PC-9 (cell line): ENCODE measurements at places on chromosomes 2 and 18. TPM values are rescaled to one million over a fixed set of nuclear protein-coding genes. Genes with fewer than 3 reads are reported as not detected.

DNA sequence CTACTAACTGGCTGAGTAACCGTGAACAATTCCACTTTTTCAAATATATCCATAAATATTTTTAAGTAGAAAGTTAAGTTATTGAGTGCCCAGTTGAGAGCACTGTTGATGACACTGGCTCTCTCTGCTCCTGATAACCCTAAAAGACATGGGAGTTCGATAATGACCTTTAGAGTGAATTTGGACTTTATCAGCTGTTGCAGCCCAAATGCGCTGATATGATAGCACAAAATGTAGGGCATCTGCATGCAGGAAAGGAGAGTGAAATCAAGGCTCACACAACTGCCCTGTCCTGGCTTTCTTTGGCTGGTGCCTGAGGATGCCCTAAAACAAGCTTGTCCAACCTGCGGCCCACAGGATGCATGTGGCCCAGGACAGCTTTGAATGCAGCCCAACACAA lies 60.0 kb upstream of the ALK start:
- DNase-seq: no peak
- no peaks in the 10 kb centered on the region for H3K36me3 ChIP-seq
- no peaks in the 10 kb centered on the region for H3K4me1 ChIP-seq
- H3K27me3 ChIP-seq: peaks cover 37% of the 10 kb centered on the region

- H3K27ac ChIP-seq: peak overlapping the region; percentile 79
- no peaks in the 10 kb centered on the region for H3K36me3 ChIP-seq
- peaks cover 25% of the 10 kb centered on the region for H3K4me1 ChIP-seq
- H3K27me3 ChIP-seq: no peaks in the 10 kb centered on the region
- no peak for DNase-seq
These were observed 11.3 kb upstream of the MLPH start for GRCh38 chr2:237475704-237476141.

DNA sequence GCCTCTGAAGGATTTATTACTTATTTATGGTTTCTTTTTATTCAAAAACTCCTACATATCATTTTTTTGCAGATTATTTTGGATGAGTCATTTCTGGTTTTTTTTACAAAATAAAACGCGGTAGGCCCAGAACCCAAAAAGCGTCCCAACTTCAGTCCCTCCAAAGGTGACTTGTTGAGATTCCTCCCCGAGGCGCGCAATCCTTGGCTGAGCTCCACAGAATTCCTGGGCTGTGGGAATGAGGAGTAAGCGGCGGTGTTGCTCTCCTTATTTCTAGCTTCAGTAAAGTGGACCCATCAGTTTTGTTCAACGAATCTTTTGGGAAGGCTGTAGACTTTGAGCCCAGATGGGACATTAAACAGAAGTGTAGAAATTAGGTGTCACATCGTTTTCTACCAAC lies 67.0 kb upstream of the RMP24 start:
- no peak overlapping the region for H3K27ac ChIP-seq
- no peaks in the 10 kb centered on the region for H3K36me3 ChIP-seq
- H3K27me3 ChIP-seq: no peaks in the 10 kb centered on the region

DNA sequence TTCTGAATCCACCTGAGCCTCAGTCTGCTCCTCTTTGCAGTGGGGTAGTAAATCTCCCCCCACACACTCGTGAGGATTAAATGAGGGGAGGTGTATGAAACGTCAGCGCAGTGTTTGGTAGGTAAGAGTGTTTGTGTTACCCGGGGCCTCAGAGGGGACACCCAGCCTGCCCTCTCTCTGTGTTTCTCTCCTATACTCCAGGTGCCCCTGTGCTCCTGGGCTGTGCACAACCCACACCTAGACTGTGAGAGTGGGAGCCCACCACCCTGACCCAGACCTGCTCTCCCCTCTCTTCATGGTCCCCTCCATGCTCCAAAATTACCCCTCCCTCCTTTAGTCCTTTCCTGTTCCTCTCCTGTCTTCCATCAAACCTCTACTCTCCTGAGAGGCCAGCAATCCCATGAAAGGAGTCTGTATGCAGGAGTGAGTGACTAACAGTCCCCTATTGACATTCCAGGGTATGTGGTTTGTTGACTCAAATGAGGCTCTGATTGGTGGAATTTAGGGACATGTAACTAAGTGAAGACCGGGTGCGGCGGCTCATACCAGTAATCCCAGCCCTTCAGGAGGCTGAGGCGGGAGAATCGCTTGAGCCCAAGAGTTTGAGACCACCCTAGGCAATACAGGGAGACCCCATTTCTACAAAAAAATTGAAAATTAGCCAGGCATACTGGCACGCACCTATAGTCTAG lies 10.4 kb downstream of the CIB4 start:
- H3K4me3 ChIP-seq: no peak overlapping the region
- H3K27me3 ChIP-seq: no peaks in the 10 kb centered on the region

GRCh38 chr2:2663401-2664036 lies 332.4 kb upstream of the MYT1L start:
- no peak overlapping the region for H3K4me3 ChIP-seq
- no peak overlapping the region for H3K27ac ChIP-seq
- no peaks in the 10 kb centered on the region for H3K36me3 ChIP-seq
- H3K4me1 ChIP-seq: no peaks in the 10 kb centered on the region
- peaks cover 84% of the 10 kb centered on the region for H3K27me3 ChIP-seq

DNA sequence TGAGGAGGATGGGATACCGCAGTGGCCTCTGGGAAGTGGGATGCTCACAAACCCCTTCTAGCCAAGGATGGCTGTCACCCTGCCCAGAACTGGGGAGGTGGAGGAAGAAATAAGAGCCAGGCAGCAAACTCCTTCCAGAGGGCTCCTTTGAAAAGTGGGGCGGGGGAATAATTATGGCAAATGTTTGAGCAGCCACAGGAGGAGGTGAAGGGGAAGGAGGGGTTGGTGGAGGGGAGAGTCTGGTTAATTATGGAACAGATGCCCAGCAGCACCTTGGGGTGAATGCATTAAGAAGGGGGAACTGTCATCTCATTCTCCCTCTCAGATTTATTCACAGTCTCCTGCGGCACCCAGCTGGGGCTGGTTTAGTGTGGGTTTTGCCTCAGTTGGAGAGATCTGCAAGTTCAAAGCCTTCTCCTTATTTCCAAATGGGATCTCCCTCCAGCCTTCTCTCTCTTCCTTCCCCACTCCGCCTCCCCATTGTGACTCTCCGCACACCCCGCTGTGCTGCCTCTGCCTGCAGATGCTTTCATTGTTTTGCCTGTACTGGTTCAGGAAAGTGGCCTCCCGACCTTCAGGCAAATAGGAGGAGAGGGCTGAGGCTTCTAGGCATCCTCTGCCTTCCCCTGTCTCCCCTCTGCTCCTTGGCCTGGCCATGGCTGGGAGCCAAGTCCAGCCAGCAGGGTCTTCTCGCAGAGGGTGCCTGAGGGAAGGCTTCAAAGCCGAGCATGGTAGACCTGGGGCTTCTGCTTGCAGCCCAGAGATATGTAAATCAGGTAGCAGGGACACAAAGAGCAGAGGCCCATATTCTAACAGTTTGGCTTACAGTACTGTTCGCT lies 457.2 kb upstream of the MEX3C start:
- DNase-seq: no peak
- no peaks in the 10 kb centered on the region for H3K4me1 ChIP-seq
- no peak overlapping the region for H3K4me3 ChIP-seq

DNA sequence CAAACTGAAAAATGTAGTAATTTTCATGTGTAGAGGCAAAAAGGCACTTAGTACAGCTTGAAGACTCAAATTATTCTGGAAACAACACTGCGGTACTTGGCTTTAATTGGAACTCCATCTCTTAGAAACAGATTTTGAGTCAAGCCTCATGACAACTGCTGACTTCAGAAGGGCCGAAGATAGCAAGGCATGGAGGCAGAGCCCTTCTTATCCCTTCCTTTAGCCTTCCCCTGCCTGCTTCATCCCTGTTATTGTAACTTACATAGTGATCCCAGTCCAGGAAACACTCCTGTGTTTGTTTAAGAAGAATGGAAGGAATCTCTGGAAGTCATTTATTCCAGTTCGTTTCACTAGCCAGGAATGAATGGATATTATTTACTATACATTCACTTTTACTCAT lies 110.9 kb upstream of the FAM98A start:
- H3K36me3 ChIP-seq: no peaks in the 10 kb centered on the region
- H3K27me3 ChIP-seq: peaks cover 15% of the 10 kb centered on the region
- H3K4me1 ChIP-seq: no peaks in the 10 kb centered on the region
- H3K27ac ChIP-seq: no peak overlapping the region
- no peak for DNase-seq

DNA sequence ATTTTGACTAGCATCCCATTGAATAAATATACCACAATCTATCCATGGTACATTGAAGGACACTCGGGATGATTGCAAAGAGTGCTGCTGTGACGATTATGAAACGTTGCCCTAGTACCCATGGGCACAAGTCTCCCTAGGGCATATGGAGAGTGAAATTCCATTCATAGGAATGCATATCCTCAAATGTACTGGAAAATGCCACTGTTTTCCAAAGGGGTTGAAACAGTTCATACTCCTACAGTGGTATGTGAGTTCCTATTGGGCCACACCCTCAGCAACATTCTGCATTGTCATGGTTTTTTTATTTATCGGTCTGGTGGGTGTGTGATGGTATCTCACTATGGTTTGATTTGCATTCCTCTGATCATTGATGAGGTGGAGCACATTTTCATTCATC lies 130.6 kb downstream of the TWIST2 start:
- H3K4me3 ChIP-seq: no peak overlapping the region
- no peak overlapping the region for H3K27ac ChIP-seq
- no peak for DNase-seq
- no peaks in the 10 kb centered on the region for H3K36me3 ChIP-seq

GRCh38 chr2:181364492-181365170 lies 92.6 kb upstream of the ITGA4 start:
- no peaks in the 10 kb centered on the region for H3K4me1 ChIP-seq
- H3K27me3 ChIP-seq: no peaks in the 10 kb centered on the region
- H3K27ac ChIP-seq: no peak overlapping the region
- no peak overlapping the region for H3K4me3 ChIP-seq
- no peaks in the 10 kb centered on the region for H3K36me3 ChIP-seq

DNA sequence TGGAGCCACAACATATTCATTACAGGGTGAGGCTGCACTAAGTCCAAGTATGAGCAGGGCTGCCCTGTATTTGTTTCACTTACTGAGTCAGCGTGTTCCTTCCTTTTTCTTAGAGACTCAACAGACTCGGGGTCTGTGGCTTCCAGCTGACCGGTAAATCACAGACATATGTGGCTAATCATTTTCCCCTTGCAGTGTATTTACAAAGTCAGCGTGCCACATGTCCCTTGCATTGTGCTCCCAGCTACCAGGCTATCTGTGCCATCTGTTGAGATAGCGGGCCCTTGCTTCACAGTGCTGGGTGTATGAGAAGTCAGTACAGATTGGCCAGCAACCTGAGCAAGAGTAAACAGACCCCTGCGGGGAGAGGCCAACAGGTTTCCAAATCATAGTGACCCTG lies 254.3 kb downstream of the LRRTM1 start:
- H3K27me3 ChIP-seq: no peaks in the 10 kb centered on the region
- H3K4me1 ChIP-seq: no peaks in the 10 kb centered on the region
- no peak overlapping the region for H3K27ac ChIP-seq
- no peak overlapping the region for H3K4me3 ChIP-seq
- H3K36me3 ChIP-seq: no peaks in the 10 kb centered on the region
- DNase-seq: no peak

DNA sequence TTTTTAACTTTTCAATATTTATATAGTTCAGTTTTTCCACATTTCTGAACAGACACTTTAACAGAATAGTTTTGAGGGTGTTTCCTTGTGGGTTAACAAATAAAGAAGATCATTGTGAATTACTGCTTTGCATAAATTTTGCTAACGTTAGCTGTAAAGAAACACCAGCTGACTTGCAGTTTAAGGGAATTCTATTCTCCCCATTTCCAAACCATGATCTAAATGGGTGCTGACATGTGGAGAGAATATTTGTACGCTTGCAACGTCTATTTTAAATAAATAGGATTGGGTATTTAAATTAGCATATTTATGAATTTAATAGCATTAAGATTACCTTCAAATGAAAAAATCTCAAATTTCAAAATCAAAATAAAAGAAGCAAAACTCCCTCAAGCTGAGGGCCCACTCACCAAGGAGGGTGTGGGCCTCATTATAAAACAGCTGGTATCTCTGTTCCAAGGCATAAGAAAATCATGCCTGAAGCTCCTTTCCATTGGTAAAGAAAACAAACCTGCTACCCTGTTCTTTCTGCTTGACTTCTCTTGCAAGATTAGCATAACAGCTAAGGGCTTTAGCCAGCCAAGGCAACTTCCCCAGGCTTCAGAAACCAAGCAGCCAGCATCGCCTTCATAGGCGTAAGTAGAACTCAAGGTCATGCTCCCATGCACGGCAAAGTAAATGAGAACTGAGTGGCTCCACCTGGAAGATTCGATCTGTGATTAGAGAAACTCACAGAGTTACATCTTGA lies 3.2 kb downstream of the MRO start:
- no peaks in the 10 kb centered on the region for H3K36me3 ChIP-seq
- no peak for DNase-seq
- H3K4me3 ChIP-seq: no peak overlapping the region
- H3K27me3 ChIP-seq: no peaks in the 10 kb centered on the region
- H3K4me1 ChIP-seq: peaks cover 12% of the 10 kb centered on the region

DNA sequence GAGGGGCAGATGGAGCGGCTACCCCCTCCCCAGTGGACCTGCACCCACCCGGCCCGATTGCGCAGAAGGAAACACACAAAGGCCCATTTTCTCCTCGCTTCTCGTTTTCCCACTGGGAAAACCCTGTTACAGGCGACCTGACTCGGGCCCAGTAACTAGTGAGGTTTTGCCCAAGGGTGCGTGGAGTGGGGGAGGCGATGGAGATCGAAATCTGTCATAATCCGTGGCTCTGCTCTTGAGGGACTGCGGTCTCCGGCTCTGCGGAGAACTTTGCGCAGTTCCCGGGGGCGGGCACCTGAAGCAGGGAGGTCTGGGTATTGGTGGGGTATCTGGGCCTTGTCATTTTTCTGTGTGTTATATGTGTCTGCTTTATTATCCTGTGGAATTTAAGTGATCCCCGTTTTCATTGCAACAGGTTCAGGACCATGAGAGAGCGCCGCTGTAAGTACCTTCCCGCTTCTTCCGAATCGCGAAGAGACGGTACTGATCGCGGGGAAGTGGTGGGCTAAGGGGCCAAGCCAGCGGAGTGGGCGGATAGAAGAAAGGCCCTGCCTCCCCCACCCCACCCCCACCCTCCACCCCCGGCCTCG lies 4.0 kb upstream of the HOXD4 start:
- H3K27me3 ChIP-seq: peaks cover 85% of the 10 kb centered on the region
- H3K27ac ChIP-seq: no peak overlapping the region
- no peaks in the 10 kb centered on the region for H3K4me1 ChIP-seq
- DNase-seq: no peak
- H3K4me3 ChIP-seq: no peak overlapping the region

DNA sequence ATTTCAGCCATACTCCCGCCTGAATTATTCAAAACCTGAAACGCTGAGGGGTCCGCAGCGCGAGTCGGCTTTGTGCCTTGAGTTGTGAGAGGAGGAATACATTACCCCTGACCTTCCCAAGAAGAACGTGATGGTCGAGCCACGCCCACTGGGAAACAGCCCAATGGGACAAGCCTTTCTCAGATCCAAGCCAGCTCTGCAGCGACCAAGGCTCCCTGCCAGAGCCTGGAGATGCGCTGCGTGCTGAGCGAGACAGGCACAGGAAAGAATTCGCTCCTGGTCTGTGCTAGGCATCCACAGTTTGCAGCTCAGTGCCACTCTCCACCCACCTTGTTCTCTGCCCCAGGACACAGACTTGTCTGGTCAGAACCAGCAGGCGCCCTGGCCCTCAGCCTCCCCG lies 74.1 kb upstream of the GLI2 start:
- 0 out of 2 replicates have a peak, but pooled peaks cover 4% of the 10 kb centered on the region for H3K27me3 ChIP-seq
- H3K4me1 ChIP-seq: no peaks in the 10 kb centered on the region
- no peak overlapping the region for H3K27ac ChIP-seq
- DNase-seq: no peak

SLC38A11 gene
- not detected in 2 replicates for total RNA-seq

SRD5A2 gene
- total RNA-seq: not detected in 2 replicates

NFATC1 gene
- total RNA-seq: 2.6 and 2.9 TPM in 2 replicates

NT5DC4 gene
- 6.1 and 6.5 TPM in 2 replicates for total RNA-seq

ARHGAP28 gene
- not detected in 2 replicates for total RNA-seq

OR6B2 gene
- not detected in 2 replicates for total RNA-seq
